DMS53 (cell line): ENCODE measurements at places on chromosomes 7 and 10.
A peak's percentile ranks its signal among the peaks of the same experiment; 100 is the strongest.

DNA sequence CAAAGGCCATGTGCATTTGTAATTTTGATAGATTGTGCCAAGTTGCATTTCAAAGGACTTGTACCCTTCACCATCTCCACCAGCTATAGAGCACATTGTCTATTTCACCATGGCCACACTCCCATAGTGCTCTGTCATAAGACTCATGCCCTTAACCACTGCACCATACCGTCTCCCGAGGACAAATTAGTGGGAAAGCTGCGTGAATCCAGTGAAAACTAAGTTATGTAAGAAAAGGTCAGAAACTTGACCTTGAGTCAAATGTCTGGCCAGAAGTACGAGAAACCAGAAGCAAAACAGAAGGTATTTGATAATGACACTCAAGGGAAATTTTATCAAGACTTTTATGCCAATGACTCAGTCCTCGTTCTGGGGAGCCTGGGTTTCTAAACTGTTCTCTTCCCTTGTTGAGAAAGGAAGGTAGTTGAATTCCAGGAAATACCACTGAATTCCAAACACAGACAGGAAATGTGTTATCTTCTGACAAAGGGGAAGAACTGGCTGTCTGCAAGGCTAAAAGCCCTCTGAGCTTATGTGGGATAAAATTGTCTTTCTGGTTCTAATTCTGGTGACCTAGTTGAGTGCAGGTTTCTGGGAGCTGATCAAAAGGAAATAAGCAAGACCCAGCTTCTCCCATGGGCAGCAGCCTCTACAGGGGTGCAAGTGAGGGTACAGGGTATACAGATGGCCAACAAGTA is 49.7 kb downstream of the CDK1 start:
- DNase-seq, result no peak

DNA sequence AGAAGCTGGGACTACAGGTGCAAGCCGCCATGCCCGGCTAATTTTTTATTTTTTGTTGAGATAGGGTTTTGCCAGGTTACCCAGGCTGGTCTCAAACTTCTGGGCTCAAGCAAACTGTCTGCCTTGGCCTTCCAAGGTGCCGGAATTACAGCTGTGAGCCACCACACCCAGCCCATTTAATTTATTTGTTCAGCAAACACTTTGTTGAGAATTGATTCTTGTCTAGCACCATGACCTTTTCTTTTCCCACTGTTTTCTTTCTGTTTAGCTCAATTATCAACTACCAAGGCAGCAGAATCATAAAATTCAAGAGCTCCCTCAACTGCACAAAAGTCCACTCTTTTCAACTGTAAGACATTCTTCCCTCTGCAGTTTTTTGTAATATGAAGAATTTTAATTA is 47.8 kb upstream of the PARD3 start:
- DNase-seq, result peak; percentile 12

DNA sequence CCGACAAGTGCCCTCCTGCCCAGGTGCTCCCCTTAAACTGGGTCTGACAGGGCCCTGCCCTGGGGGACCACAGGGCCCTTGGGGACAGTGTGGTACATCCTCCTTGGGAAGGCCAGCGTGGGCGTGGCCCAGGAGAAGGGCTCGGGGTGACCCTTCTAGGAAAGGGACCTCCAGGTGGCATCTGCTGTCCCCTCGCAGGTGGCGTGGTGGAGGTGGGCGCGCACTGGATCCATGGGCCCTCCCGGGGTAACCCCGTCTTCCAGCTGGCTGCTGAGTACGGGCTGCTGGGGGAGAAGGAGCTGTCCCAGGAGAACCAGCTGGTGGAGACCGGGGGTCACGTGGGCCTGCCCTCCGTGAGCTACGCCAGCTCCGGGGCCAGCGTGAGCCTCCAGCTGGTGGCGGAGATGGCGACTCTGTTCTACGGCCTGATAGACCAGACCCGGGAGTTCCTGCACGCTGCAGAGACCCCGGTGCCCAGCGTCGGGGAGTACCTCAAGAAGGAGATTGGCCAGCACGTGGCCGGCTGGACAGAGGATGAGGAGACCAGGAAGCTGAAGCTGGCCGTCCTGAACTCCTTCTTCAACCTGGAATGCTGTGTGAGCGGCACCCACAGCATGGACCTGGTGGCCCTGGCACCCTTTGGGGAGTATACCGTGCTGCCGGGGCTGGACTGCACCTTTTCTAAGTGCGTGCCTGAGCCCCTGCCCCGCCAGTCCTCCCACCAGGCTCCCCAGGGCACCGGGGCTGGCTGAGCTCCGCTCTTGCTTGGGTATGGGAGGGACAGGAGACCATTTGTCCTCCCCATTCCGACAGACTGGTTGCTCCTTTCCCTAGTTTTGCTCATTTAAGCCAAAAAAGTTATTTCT is 972 bp downstream of the PAOX start:
- no peak for DNase-seq

DNA sequence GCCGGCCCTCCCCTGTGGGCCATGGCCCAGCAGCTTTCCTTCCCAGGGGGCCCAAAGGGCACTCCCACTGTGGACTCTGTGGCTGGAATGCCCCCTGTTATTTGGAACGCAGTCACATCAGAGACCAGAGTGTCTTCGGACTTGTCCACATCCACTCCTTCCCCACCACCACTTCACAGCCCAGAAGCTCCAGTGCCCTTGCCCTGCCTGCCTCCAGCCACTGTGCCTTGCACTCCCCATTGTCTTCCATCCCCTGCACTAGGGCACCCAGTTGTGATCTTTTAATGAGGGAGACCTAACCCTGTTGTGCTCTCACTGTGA is 19.4 kb downstream of the INSIG1 start:
- no peak for DNase-seq

DNA sequence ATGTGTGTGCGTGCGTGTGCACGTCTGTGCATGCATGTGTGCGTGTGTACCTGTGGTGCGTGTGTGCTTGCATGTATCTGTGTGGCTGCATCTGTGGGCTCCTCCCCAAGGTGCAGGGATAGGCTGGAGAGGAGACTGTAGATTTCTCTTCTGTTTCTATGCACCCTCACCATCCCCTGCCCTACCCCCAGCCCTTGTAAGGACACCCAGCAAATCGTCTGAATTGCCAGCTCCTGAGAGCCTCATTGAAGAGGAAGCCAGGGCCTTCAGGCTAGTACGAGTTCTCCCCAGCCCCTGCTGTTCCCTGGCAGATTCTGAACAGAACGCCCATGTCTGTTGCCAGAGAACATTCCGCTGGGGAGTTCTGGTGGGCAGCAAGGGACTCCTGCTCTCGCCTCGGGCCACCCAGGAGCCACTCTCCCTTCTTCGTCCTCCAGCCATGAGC is 17.0 kb upstream of the TRIM8 start:
- DNase-seq, result no peak

DNA sequence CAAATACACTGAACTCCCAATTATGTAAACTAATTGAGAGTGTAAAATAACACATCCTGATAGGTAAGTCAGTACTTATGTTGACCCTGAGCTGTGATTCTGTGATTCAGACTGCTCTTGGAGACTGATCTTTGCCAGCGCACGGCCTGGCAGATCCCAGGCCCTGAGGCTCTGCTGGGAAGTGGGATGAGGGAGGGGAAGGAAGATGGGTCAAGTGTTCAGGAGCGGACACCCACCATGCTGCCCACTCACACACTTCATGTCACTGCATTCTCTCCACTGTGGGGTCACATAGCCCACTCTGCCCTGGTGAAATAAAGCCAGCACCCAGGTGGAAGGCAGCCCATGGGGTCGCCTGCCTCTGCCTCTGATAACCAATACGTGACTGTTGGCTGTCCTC is 226.2 kb downstream of the TNS3 start:
- DNase-seq, result no peak

GRCh38 chr7:17298840-17299482 is 509 bp downstream of the AHR start:
- peak; percentile 91 for DNase-seq

DNA sequence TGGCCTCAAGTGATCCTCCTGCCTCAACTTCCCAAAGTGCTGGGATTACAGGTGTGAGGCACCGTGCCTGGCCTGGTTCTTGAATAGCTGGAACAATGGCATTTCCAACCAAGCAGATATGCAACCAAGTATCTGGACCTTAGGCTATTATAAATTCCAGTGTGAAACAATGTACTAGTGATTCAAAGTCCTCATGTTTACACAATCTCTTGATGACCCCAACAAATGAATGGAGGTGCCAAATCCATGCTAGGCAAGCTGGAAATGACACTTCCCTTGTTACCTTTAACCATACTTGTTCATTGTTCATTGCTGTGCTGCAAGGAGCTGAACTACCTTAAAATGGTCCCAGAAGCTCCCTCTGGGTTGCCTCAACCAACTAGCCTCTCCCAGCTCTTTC is 282.2 kb upstream of the KLF14 start:
- DNase-seq, result no peak

GRCh38 chr7:117619681-117620080 is 139.9 kb downstream of the CFTR start:
- peak; percentile 20 for DNase-seq

GRCh38 chr10:64261676-64262075 is 740.5 kb downstream of the REEP3 start:
- DNase-seq, result no peak

DNA sequence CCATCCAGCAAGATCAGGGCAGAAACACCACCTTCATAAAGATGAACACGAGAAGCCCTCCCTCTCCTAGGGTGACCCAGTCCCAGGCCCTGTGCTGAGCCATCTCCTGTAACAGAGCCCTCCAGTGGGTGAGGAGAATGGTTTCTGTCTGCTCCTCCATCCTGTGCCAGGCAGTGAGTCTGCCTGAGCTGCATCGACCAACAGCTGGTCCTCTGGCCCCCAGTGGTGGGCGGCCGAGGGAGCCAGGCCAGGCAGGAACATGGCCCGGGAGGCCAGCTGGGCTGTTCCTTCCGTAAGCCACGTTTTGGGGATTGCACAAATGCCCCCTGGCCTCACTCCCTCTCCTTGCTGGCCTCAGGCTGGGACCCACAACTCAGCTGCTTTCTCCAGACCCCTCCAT is 73.5 kb downstream of the GRB10 start:
- DNase-seq, result no peak

- no peak for DNase-seq
Observed at GRCh38 chr7:109616551-109617069, 1046.9 kb downstream of the DNAJB9 start.

DNA sequence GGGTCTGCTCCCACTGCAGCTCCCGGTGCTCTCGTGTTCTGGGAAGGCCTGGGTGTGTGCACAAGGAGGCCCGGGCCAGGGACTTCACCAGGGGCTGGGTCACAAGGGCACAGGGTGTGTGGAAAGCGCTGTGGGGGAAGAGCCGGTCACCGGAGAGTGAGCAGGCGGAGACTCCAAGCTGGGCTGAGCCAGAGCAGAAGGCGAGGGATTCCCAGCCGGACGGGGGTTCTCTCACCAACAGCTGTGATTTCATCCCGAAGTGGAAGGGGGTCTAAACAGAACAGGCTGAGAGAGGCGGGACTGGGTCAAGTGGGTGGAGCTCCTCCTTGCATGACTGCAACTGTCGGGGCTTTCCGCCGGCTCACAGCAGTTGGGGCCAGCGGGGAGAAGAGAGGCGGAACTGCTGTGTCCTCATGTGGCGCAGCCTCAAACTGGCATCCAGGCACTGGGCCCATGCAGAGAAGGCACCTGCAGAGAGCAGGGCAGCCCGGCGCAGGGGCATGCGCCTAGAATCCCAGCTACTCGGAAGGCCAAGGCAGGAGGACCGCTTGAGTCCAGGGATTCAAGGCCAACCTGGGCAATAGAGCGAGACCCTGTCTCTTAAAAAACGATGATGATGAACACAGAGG is 7.6 kb upstream of the ORAI2 start:
- DNase-seq, result no peak
